ENCODE measurements at places on chromosomes 5 and 9.

DNA sequence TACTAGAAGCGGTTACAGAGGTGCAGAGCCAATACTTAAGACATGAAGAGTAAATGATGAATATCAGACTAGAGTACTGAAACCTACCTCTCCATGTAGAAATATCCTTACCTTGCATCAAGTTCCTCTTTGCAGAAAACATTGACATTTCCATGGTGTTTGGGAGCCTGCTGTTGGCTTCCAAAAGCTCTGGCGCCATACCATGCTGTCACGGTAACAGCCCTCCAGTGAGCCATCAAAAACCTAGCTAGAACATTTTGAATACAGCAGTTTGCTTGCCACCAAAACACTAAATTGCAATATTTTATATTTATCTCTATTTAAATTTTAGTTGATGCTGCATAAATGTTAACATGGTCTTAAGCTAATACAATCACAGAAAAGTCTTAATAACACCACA is 144.1 kb upstream of the LRRTM2 start:
- DNase-seq: no peak

DNA sequence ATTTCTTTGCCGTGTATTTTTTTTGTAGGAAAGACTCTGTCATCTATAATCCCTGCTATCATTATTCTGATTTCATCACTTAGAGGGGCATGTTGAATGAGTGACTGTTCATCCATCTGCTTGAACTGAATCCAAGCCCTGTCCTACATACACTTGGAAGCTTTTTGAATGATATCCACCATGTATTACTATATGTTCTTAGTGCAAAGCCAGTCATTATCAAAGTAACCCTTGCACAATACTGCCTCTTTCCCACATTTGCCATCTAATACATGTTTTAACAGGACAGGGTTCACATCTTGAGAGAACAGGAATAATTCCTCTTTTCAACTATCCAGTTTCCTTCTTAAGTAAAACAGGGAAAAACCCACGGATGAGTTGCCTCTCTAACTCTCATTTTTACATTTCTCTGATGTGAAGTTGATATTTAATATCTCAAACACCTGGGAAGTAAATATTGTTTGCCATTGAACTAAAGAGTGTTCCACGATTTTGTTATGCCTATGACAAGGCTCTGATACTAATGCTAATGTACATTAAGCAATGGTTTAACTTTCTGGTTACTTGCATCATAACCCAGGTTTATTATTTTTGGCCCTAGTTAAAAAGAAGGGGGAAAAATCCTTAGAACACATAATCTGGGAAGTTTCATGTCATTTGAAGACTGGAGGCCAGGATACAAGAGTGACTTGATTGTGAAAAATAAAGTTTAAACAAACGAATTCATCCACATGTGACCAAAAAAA is 103.7 kb upstream of the TARS1 start:
- DNase-seq: no peak

GRCh38 chr5:424301-425110 is 18.5 kb upstream of the EXOC3 start:
- DNase-seq: no peak

DNA sequence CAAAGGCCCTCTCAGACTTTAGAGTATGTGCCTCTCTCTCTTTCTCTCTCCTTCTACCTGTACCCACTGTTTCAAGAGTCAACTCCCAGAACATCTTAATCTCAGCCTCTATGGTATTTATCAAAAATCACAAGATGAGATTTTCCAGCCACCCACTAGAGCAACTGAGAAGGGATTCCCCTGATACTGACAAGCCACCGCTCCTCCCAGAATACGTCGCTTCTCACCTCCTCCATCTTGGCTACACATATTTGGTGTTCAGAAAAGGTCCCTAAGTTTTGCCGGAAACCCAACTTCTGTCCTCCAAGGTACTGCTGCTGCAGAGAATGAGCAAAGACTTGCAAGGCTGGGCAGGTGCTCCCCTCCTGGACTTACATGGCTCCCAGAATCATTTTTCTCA is 6.1 kb downstream of the GARIN3 start:
- DNase-seq: no peak

- no peak for DNase-seq
Measured at GRCh38 chr9:132410642-132411041, 631 bp downstream of the CFAP77 start.

DNA sequence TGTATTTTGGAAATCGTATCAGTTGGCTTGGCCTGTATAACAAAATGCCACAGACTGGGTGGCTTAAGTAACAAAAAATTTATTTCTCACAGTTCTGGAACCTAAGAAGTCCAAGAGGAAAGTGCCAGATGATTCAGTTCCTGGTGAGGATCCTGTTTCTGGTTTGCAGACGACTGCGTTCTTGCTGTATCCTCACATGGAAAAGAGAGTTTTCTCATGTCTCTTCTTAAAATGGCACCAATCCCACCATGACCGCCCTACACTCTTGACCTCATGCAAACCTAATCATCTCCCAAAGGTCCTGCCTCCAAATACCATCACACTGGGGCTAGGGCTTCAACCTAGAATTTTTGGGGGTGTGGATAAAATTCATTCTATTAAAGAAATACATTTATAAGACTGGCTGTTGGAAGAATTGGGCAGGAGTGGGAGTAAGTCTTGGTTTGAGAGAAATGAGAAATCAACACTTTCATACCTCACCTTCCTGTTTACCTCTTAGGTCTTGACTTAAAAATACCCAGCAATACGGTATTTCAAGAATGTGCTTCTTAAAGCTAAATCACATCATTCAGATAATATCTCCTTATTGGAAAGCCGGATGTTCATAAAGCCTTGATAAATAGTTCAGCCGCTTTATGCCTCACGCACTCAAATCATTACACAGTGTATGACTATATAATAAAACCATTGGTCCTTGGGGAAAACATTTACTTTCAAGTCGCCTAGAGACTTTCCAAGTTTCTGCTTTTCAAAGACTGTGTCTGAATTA is 28.7 kb downstream of the PTTG1 start:
- no peak for DNase-seq

GRCh38 chr5:90802474-90803317 is 244.1 kb downstream of the ADGRV1 start:
- DNase-seq: peak; percentile 30

DNA sequence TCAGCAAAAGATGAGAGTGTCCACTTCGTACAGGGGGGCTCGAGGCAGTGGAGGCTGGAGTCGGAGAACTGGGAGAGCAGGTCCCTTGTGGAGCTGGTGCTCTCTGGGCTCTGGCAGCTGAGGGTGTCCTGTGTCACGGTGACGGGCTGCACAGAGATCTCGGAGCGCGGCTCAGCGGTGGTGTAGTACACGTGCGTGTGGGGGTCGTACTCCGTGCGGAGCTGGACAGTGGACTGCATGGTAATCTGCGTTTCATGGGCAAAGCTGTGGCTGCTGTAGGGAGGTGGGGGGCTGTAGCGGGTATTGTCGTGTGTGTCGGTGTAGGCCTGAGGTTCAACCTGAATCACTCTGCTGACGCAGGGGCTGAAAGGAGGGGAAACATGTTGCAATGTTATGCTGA is 48.0 kb downstream of the PTCH1 start:
- no peak for DNase-seq

- no peak for DNase-seq
Measured at GRCh38 chr9:69719983-69720382, 39.8 kb downstream of the PTAR1 start.

GRCh38 chr9:811106-811531 is 30.4 kb upstream of the DMRT1 start:
- no peak for DNase-seq

DNA sequence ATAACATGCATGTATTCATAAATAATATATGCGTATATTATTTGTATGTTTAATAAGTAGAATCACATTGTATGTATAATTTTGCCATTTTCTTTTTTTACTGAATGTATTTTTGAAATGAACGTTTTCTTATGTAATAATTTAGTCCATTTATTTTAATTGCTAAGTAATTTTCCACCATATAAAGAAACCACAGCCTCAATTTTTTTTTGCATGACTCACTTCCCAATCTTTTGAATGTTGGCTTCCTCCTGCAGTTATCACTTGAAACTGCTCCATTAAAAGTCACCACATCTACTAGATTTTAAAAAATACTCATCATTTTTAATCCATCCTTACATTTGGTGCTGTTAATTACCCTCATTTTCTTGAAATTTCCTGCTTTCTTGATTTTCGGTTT is 363.3 kb upstream of the MEF2C start:
- DNase-seq: no peak

DNA sequence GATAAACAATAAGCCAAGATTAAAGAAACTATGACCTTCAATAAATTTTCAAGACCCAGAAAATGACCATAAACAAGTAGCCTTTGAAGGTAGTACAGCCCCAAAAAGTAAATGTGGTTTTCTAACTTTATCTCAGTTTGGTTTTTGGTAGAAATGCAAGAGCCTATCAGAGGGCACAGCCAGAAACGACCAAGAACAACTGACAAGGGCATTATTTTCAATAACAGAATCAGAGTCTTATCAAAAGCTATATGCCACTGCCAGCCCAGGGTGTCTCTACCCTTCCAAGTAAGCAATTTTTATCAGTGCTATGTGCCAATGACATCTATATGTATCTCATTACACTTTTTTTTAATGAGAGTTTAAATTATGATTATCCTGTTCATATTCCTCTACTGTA is 11.8 kb upstream of the SPINK6 start:
- DNase-seq: no peak

DNA sequence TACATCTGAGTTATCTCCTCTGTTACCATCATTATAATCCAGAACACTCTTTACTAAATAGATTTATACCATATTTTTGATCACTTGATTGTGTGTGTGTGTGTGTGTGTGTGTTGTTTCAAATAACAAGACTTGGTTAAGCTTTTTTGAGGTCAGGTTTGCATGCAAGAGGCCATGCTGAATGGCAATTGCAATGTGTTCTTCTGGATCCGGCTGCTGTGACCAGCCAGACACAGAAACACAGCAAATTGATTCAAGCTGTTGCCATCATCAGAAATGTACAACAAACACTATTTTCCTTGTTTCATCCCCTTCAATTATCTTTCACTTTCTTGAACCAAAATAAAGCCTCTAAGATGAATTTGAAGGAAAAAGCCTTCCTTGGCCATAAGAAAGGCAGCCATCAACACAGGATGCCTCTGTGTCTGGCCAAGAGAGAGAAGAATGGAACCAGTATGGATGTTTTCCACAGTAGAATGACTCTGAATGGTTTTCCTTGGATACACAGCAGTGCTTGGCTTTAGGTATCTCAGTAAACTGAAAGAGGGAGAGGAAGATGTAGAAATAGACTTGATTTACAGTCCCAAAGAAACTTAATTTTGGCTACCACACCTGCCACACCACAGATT is 53.9 kb downstream of the DPYSL3 start:
- peak; percentile 66 for DNase-seq

- DNase-seq: no peak
Measured at GRCh38 chr9:108149326-108149725, 659.8 kb upstream of the KLF4 start.

GRCh38 chr5:180138976-180139730 is 67.6 kb upstream of the RNF130 start:
- no peak for DNase-seq

DNA sequence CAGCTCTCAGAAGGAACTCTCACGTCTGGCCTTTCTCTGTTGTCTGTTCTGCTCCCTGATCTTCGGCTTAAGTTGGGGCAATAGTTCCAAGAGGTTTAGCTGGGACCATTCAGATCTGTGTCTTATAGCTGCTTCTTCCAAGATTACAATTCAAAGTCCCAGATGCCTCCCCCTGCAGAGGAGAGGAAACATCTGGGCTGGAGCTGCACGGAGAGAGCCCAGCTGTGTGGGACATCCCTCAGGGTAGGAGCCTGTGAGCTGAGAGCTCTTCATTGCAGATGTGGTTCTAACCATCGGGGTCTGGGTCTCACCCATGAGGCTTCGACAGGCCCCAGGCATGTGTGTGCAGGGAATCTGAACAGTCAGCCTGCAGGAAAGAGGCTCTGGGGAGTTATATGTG is 9.0 kb upstream of the PHF19 start:
- DNase-seq: peak; percentile 92

DNA sequence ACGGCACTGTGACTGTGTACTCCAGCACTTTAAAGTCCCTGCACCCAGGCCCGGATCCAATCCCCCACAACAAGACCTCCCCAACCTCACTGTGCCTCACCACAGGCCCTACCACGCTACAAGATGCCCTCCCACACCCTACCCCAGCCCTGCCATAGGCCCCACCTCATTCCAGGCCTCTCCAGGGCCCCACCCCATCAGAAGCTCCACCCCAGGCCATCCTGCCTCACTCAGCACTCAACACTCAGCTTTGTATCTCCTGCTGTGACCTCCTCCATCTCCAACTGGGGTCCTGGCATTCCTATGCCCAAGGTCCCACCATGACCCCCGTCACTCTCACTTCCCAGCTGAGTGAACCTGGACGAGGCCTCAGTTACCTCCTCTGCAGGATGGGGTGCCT is 38.8 kb downstream of the BARX1 start:
- no peak for DNase-seq

GRCh38 chr5:143957455-143957854 is 145.5 kb downstream of the HMHB1 start:
- no peak for DNase-seq
